ENCODE measurements at places on chromosomes 5 and 9.

DNA sequence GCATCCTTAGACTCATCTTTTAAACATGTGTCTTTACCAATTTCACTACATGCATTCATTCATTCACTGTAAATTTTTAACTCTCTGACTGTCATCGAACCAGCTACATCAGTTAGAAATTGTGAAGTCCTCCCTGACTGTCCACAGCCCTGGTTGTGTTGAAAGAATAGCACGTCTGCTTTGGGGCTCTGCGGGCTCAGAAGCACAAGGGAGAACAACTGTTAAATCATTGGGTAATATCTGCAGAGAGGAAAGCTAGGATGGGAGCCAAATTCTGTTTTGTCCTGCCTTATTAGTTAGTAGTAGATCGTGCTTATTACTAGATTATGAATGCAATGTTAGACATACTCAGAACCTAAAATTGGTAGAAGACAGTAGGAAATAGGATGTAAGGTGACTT lies 26.3 kb upstream of the FAM120AOS start:
- no peak for DNase-seq

DNA sequence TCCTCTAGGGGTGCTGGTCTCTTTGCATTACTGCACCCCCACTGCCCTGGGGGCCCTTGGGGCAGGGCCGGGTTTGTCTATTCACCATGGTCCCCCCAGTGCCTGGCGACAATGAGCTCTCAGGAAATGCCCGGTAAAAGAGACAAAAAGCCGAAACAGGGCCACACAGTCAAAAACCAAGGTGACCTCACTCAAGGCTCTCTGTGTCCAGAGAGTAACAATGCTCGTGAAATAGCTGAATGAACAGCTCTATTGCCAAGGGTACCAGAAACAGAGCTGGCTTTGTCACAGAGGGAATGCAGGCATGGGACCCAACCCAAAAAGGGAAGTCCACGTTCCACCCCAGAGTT lies 16.0 kb downstream of the SH3PXD2B start:
- DNase-seq: no peak

DNA sequence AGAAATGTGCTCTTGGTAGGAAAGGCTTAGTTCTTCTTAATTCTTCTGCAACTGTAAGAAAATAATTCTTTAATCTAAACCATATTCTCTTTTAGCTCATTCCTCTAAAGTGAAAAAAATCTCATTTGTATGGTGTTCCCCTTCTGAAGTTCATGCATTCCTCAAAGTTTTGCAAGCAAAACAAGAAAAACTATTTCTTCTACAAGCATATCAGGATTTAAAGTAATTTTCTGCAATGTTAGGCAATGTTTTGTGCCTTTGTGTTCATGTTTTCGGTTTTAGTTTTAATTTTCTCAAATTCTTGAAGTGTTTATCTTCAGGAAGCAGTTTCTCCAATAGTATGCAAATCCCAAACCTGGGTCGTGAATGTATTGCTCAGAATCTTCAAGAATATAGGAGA lies 12.7 kb upstream of the GPR21 start:
- no peak for DNase-seq

- no peak for DNase-seq
Measured at GRCh38 chr5:38299585-38299984, 41.2 kb downstream of the EGFLAM start.

DNA sequence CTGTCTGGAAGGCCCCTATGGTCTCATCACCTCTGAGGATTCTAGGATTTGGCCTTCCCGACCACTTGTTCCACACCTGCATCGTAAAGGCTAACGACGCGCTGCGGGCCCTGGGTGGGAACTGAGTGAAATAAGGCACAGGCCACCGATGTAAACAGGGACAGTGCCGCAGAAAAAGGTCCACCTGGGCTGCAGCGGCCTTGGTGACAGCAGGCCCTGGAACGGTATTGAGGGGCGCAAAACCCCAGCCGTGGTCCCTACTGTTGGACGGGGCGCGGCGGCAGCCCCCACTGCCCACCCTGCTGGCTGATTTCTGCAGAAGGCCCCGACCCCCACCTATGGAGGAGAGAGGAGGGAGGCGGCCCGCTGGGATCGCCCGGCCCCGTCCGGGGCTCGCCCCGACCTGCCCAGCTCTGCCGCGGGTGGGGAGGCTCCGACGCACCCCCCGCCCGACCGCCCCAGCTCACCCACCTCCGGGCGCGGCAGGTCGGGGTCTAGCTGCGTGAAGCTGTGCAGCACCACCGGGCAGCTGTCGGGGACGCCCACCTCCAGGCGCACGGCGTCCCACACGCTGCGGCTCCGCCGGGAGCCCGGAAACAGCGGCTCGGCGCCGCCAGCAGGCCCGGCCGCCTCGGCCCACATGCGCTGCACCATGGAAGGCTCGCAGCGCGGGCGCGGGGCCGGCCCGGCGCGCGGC lies 391 bp downstream of the RALGDS start:
- no peak for DNase-seq

DNA sequence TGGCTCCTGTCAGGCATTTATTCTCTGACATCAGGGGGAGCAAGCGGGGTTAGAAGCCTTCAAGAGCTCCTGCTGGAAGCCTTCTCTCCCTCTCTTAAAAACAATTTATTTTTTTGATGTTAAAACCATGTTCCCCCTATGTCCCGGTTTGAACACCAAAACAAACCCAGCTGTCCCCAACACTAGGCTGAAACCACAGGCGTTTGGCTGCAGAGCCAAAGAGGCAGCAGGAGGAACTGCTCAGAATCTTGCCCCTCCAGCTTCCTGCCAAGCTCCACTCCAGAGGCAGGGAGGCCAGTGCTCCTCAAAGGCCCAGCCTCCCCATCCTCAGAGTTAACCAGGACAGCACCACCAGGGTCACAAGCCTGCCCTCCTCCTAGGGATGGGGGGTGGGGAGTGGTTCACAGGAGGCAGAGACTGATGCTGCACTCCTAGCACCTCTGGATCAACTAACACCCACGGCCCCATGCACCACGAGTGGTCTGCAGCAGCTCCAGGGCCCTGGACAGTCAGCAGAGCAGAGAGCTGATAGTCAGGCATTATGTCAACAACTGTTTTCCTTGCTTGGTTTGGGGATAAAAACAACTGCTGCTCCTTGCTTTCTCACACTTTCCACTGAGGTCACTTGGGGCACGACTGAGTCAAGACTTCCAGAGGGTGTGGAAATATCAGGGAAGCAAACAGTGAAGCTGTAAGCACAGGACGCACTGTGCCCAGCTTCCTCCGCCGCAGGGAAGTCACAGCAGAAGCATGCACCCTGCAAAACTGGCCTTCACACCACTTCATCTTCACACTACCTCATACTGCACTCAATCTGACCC lies 96.5 kb upstream of the ADRA1B start:
- no peak for DNase-seq

DNA sequence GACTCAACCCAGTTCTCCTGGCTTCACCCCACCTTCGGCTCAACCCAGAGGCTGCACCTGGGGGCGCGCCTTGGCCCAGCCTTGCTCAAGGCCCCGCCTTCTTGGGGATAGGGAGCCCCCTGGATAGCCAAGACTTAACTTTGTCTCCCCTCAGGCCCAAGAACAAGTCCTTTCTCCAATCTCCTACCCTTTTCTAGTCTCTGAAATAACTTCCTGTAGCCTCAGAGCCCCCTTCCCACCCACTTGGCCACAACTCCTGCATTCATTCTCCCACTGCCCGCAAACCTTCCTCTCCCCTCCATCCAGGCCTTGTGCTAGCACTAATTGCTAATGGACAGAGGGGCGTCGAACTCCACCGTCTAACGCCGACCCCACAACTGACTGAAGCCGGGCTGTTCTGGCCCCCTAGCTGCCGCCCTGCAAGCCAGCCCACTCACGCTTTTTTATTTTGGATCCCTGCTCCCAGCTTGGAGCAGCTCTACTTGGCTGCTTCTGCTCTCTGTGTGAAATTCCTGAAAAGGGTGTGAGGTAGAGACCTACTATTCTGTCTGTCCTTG lies 579 bp upstream of the ASTN2 start:
- DNase-seq: no peak

- no peak for DNase-seq
Measured at GRCh38 chr5:31863991-31864411, 225.1 kb downstream of the PDZD2 start.

DNA sequence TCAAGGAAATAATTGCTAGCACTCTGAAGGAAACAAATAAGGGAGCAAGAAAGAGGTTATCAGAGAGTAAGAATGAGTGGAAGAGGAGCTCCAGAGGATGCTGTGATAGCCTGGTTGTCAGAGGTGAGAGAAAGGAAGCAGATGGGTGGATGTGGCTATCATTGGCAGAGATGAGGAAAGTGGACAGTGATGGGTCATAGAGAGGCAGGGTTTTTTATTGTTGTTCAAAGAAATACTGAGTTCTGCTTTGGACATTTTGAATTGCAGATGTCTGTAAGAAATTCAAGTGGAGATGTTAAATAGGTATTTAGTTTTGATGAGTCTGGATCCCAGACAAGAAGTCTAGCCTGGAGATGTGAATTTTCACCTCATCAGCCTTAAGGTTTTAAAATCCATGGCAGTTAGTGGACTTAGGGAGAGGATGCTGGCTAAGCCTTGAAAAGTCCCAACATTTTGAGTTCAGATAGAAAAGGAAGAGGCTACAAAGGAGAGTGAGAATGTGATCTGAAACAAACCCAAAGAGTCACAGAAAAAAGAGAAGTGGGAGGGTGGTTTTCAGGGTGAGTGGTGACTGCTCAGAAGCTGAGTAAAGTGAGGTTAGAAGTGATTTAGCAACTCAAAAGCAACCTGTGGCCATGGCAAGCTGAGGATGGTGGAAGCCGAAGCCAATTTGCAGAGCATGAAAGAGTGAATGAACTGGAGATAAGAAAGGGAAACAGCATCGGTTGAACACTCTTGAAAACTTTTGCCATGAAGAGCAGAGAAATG lies 50.4 kb downstream of the PPIC start:
- no peak for DNase-seq

- DNase-seq: no peak
Measured at GRCh38 chr5:154706416-154706815, 48.8 kb upstream of the LARP1 start.

DNA sequence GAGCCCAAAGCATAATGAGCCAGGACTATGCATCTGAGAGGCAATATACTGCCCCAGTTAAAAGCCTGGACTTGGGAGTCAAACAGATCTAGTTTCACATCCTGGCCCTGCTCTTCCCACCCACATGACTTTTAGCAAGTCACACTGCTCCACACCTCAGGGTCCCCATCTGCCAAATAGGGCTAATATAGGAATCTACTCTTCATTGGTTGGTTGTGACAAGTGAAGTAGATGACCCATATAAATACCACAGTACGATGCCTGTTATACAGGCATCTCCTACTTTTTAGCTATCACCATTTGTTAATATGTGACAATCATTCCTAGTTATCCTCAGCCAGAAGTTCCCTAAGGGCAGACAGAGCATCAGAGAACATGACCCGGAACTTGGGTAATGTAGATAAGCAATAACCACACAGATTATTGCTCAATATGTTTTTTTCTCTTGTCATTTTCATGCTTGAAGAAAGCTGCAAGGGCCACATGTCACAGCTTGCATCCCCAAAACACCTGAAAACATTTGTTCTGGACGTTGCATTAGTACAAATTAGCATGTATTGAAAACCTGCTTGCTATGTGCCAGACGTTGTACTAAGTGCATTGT lies 20.4 kb downstream of the ADAM19 start:
- DNase-seq: no peak

DNA sequence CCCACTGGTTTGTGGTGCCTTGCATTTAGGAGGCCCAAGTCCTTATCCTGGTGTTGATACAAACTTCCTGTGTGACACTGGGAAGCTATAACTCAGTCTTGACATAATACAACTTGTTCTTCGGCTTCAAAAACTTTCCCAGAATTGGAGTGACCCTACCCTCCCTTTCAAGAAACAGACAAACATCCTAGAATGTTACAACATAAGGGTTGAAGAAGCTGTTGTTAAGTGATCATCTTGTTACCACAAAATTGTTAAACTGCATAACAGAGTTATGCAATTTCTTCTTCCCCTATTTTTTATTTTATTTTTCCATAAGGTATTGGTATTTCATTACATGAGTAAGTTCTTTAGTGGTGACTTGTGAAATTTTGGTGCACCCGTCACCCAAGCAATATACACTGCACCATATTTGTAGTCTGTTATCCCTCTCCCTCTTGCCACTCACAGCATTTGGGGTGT lies 21.3 kb downstream of the TLR4 start:
- DNase-seq: no peak

DNA sequence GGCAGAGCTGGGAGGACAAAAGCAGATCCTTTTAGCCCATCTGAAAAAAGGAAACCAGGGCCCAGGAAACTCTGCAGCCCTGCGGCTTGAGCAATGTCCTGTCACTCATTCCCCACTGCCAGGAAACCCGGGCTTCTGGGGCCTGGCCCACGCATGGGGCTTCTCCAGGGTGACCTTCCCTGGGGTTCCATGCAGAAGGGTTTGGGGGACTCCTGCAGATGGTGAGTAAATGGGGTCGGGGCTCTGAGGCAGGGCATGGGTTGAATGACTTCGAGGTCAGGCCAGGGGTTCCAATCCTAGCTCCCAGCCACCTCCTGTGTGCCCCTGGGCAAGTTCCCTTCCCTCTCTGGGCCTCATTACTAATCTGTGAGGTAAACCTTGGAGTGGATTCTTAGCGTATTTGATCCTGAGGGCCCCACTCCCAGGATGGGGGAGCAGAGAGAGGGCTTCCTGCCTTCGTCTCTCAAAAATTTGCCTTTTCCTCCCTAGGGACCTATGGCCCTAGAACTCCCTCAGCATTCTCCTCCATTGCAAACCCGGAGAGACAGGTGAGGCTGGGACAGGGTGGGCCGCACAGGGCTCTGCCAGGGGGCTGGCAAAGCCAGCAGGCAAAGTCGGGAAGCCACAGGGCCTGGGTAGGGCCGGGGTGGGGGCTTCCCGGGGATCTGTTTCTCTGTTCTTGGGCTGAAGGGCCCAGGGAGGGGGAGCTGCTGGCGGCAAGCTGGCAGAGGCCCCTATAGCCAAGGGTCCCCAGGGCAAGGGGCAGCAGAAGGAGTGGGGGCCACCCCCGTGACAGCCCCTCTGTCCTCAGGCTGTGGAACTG lies 25.8 kb downstream of the ADGRD2 start:
- no peak for DNase-seq

DNA sequence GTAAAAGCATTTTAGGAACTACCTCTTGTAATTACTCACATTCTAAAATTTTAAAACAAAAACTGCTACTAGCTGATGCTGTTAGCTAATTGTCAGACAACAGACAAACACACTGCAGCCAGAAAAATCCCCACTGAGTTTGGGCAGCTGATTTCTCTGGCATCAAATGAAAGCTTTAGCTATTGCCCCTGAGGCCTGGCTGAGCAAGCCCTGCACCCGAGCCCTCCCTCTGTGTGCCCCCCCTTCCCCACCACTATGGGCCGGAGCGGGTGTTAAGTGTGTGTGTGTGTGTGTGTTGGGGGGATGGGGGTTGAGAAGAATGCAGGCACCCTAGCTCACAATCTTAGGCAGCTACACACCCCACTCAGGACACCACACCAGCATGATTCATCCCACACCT lies 2.4 kb downstream of the NEUROG1 start:
- no peak for DNase-seq

GRCh38 chr9:72807765-72808445 lies 144.9 kb downstream of the ALDH1A1 start:
- no peak for DNase-seq

Data from activated CD4-positive, alpha-beta T cell treated with anti-CD3 and anti-CD28 coated beads, Interleukin-2, amount 50 U/mL, for 16 hours (primary cell).